ENCODE measurements at places on chromosomes 5 and 9.
A peak's percentile ranks its signal among the peaks of the same experiment; 100 is the strongest.

- DNase-seq, result no peak
Observed at GRCh38 chr9:14585730-14586473, 107.3 kb downstream of the ZDHHC21 start.

DNA sequence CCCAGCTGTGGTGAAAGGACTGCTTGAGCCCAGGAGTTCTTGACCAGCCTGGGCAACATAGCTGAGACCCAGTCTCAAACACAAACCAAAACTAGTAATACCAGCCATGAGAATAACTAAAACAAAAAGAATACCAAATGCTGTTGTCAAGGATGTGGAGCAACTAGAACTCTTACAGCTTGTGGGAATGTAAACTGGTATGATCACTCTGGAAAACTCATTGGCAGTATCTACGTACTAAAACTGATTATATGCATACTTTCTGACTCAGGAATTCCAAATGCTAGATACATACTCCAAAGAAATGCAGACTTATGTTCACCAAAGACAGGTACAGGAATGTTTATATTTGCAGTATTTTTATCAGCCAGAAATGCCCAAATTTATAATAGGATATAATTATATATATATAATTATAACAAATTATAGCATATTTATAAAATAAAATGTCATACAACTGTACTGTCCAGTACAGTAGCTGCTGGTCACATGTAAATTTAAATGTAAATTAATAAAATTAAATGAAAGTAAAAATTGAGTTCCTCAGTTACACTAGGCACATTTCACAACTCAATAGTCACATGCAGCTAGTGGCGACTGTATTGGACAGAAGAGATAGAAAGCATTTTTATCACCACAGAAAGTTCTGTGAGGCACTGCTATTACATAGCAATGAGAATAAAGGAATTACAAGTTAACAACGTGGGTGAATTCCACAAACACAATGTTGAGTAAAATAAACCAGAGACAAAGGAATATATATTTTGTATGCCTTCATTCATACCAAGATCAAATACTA, 118.5 kb downstream of the GNAQ start:
- no peak for DNase-seq

- DNase-seq, result no peak
Observed at GRCh38 chr5:15533129-15533893, 33.3 kb downstream of the FBXL7 start.

GRCh38 chr9:111895996-111896941, at the start of gene UGCG:
UGCG (plus strand) TSS chr9:111896814; CDS start chr9:111897216, 402 bp downstream.
- peak; percentile 76 for DNase-seq

GRCh38 chr9:5834214-5834613, 1.3 kb upstream of the ERMP1 start:
- DNase-seq, result no peak

- no peak for DNase-seq
Observed at GRCh38 chr9:72979405-72980100, 26.7 kb upstream of the ALDH1A1 start.

- no peak for DNase-seq
Observed at GRCh38 chr9:130842545-130842944, 7.5 kb downstream of the ABL1 start.

DNA sequence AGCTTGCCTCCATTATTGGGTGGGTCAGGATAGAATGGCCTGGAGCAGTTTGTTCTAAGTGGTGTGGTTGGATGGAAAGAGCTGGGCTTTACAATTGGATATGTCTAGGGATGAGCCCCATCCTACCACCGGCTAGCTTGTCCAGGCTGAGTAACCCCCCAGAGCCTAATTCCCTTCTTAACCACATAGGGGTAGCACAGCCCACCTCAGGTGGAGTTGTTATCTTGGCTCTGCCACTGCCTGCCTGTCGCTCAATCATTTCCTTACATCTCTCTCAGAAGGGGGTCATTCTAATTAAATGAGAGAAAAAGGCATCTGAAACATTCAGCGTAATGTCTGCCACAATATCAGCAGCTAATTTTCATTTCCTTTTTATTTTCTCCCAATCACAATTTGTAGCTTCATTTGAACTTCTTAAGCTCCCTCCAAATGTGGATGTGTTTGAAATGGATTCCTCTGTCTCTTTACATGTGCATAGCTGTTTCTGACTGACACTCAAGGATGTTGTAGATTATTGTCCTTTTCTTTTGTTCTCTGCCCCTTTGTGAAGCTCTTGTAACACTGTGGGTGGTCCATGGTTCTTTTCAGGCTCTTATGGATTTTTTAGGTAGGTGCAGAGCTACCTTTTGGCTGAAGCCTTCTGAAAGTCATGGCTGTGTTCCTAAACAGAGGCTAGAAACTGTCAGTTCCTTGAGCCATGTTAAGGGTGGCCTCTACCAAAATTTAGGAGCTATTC, 383.1 kb upstream of the KLF4 start:
- no peak for DNase-seq

GRCh38 chr9:129811967-129812363, 9.0 kb downstream of the TOR1B start:
- DNase-seq, result no peak

GRCh38 chr9:33939924-33940874, 108.5 kb downstream of the UBAP2 start:
- DNase-seq, result no peak

DNA sequence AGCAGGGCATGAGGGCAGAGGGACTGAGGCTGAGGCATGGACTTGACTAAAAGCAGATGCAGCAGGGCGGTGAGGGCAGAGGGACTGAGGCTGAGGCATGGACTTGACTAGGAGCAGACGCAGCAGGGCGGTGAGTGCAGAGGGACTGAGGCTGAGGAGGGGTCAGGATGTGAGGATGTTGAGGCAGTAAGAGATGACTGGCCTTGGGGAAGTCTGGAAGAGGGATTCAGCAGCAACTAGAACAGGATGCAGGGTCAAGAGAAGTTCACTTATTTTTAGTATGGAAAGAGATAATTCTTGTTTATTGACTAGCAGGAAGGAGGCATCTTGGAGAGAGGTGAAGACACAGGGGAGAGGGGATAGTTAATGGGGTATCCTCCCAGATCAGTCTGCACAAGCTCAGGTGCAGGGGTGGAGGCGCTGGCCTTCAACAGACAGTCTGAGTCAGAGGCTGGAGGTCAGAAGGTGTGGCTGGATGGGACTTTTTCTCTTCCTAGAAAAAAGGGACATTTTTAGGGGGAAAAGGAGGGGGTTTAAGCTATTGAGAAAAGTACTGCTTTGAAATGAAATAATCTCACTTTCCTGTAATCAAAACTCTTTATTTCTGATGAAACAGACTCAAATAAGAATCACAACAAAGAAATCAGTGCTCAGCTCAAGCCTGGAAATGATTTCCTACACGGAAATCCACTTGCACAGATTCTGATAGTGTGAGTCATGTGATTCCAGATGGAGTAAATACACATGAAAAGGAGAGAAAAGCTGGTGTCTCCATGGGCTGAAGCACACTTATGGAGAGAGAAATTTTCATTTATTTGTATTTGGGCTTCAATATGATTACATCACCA, 130.9 kb downstream of the PALM2AKAP2 start:
- no peak for DNase-seq

DNA sequence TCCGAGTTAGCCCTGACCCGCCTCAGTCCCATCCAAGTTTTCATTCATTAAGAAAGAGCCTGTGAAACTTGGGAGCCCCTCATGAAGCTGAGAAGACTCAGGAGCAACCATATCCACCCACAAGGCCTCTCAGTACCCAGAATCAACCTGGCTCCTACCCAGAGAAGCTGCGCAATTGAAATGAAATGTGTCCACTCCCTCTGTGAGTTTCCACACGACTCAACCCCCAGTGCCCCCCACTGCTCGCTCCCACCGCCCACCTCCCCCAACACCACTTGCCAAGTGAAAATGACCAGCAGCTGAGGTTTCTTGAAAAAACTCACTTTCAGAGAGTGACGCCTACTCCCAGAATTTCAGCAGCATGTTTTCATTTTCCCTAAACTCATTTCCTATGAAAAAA, 104.6 kb downstream of the CDK5RAP2 start:
- no peak for DNase-seq

- no peak for DNase-seq
Observed at GRCh38 chr9:131481441-131482342, 21.0 kb upstream of the POMT1 start.

DNA sequence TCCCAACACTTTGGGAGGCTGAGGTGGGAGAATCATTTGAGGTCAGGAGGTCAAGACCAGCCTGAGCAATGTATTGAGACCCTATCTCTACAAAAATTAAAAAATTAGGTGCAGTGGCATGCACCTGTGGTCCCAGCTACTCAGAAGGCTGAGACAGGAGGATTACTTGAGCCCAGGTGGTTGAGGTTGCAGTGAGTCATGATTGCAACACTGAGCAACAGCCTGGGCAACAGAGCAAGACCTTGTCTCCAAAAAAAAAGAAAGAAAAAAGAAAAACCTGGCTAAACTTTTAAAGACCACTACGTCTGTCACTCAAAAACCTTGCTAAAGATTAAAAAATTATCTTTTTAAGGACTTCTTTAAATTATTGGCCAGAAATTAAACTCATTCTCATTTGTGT, 59.8 kb upstream of the ABCA1 start:
- DNase-seq, result no peak

DNA sequence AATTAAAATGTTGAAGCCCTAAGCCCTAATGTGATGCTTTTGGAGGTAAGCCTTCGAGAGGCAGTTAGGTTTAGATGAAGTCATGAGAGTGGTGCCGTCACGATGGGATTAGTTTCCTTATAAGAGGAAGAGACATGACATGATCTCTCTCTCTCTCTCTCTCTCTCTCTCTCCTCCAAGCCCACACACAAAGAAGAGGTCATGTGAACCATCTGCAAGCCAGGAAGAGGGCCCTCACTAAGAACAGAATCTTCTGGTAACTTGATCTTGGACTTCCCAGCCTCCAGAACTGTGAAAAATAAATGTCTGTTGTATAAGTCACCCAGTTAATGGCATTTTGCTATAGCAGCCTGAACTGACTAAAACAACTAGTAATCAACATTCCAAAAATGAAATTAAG, 175.5 kb downstream of the GNA14 start:
- DNase-seq, result no peak

GRCh38 chr5:58239045-58239444, 220.8 kb downstream of the PLK2 start:
- no peak for DNase-seq

DNA sequence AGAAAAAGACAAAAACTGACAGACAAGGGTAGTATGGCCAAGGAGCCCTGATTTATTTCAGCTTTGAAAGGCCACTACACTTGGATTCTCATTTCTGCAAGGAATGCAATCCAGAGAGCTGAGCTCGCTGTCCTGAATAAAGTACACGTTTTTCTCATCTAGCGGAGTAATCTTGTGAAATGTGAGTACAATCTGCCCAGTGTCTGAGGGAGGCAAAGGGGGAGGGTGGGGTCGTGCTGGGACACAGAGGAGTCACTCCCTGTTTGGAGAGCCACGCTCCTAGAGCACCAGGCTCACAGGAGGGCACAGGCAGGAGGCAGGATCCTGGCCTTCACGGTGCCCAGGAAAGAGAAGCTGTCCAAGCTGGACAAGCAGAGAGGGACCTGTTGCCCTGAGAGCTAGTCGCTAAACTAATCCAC, 51.0 kb upstream of the IFNK start:
- DNase-seq, result no peak

DNA sequence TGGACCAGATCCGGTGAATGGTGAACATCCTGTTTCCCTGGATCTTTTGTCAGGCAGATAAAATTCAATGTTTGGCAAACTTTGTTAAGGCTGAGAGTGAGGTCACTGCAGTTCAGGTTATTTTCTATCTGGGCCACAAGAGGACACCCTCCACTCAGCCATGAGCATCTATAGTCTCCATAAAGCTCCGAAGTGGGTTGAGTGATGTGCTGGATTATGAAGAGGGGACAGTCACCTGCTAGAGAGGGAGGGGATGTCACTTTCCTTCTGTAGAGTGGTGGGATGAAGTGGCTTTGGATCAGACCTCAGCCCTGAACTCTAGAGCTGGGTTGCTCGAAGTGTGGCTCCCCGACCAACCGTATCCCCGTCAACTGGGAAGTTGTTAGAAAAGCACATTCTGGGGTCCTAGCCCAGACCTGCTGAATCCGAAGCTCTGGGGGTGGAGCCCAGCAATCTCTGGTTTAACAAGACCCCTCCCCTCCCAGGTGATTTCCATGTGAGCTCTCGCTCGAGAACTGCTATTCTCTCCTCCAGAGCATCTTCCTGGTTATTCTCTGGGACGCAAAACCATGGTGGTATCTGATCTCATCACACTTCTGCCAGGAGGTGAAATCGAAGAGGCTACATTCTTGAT, 31.8 kb upstream of the FGF1 start:
- no peak for DNase-seq

- DNase-seq, result no peak
Observed at GRCh38 chr5:126976520-126977172, 53.7 kb downstream of the MARCHF3 start.

DNA sequence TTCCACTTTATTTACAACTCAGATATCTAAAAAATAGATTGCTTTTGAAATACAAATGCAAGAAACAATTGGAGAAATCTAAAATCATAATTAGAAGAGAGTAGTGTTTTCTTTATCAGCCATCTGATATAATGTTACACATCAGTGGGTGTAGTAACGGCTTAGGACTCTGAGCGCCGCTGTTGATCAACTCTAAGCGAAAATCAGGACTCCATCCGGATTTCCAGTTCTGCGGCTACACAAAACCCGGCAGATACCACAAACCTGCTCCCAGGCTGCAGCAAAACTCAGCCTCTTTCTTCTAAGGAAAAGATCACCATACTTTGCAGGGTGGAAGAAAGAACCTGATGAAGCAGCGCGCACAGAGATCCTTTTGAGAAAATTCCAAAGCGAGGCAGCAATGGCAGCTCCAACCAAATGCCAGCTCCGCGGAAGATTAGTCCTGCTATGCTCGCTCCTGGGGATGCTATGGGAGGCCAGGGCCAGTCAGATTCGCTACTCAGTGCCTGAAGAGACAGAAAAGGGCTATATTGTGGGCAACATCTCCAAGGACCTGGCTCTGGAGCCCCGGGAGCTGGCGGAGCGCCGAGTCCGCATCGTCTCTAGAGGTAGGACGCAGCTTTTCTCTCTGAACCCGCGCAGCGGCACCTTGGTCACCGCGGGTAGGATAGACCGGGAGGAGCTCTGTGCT, at the start of gene PCDHGA9:
TSS of gene PCDHGA9 (plus strand) at position 226 of the 691 bp plus-strand sequence. CDS start at position 401, 175 bp downstream.
- DNase-seq, result no peak

- DNase-seq, result no peak
Observed at GRCh38 chr5:135446615-135447014, 533 bp downstream of the DCANP1 start.

GRCh38 chr5:56588131-56588487, 227.2 kb upstream of the MAP3K1 start:
- no peak for DNase-seq

- DNase-seq, result no peak
Observed at GRCh38 chr5:90297045-90297764, 112.4 kb downstream of the CETN3 start.

- peak; percentile 34 for DNase-seq
Observed at GRCh38 chr9:128683340-128684064, 5.5 kb upstream of the SET start.
